ENCODE measurements at places on chromosomes 4 and X.

- DNase-seq: no peak
Observed at GRCh38 chrX:63664083-63664482, 120.9 kb downstream of the ARHGEF9 start.

DNA sequence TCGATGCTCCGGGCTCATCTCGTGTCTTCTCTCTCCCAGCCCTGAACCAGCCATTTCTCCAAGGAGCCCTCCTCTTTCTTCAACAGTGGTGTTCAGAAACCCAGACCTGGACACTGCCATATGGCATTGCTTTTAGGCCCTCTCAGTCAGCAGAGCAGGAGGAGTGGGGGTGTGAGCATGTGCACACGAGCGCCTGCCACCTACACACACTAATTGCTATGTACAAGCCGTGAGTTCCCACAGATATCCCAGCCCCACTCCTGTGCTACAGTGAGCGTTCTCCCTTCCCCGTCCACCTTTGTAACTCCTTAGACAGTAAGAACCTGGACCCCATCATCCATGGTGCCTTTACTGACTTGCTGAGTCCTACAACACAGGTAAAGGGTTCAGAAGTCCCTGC lies 53.8 kb downstream of the TNIP2 start:
- no peak for DNase-seq

GRCh38 chrX:102684772-102685520 lies 27.3 kb upstream of the GPRASP2 start:
- no peak for DNase-seq

- no peak for DNase-seq
Observed at GRCh38 chrX:17374619-17375366, at the start of gene NHS. TSS of gene NHS (plus strand) at chrX:17375200. CDS start at chrX:17375758, 558 bp downstream.

GRCh38 chr4:37792241-37792640 lies 34.2 kb upstream of the PGM2 start:
- DNase-seq: no peak

GRCh38 chrX:698206-698605 lies 67.6 kb downstream of the SHOX start:
- no peak for DNase-seq

DNA sequence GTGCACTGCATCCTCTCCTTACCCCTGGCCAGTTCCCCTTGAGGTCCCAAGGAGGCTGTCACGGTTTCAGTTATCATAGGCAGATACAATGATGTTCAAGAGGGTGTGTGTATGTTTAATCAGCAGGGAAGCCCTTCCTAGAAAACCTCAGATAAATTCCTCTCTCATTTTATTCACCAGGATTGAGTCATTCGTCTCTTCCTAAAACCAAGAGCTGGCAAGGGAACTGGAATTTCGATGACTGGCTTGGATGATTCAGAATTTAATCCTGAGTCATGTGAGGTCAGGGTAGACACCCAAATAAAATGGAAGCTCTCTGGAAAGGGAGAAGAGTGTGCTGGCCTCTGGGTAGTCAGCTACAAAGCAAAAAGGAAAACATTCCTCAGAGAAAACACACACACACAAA lies 106.2 kb upstream of the RAPGEF2 start:
- no peak for DNase-seq

DNA sequence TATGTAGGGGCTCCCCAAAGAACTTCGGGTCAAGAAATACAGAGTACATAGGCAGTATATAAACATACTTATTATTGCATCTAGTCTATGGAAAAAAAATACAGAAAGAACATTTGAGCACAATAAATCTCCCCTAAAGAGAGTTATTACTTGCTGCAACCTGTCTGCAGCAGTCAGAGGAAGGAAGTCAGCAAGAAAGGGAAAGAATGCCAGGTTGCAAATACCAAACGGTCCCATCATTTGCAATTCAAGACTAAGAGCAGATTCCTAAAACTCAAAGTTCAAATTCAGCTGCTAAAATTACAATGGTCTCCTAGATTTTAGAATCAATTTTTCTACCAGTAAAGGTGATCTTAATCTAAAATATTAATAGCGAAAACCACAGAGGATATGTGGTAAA lies 236.2 kb upstream of the NUDT6 start:
- no peak for DNase-seq

- no peak for DNase-seq
Observed at GRCh38 chrX:139049465-139049864, 337.9 kb upstream of the FGF13 start.

DNA sequence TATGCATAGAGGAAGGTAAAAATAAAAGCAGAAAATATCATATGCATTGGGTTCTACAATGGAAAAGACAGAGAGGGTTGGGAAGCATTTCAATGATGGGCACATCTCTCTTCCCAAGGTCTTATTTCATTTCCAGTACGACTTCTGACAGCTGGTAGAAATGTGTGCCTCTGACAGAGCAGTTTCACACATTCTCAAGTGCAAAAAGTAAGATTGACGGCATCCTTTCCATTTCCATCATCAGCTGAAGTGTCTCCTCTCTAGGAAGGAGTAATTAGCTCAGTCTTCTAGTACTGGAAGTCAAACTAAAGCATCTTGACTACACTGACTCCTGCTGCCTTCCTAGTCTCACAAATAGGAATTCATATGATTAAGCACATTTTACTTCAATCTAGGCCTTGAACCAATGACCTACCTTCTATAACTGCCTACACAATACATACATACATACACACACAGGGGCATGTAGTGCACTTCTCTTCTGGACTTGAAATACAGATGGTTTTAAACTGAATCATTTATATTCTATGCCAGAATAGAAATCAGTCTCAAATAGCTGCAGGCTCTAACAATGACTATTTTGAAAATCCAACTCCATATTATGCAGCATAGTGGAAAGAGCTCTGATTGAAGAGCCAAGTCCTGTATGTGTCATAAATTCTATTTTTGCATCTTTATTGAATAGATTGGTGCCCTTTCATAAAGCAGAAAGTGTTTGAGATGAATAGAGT lies 473.4 kb downstream of the INPP4B start:
- DNase-seq: no peak
